ENCODE measurements at places on chromosomes 11 and 22. TPM values are rescaled to one million over a fixed set of nuclear protein-coding genes. Genes with fewer than 3 reads are reported as not detected.

The OR6A2 gene
- total RNA-seq, result 0.08 TPM

DNA sequence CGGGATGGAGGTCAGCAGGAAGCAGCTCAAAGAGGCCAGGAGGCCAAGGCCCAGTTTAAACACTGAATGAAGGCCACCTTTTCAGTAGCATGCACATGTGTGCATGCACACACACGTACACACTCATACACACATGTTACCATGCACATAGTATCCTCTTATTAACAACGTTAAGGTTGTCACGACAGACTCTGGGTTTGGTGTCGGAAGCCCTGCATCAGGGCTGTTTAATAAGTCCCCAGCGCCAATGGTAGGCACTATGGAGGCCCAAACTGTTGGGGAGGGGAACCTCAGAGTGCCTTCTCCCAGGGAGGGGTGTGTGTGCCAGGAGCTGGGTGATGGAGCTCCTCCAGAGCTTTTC, 39.5 kb upstream of the ADA2 start:
- DNase-seq, result no peak
- H3K36me3 ChIP-seq, result no peaks in the 10 kb centered on the region
- H3K27ac ChIP-seq, result peak overlapping the region; percentile 84
- H3K4me1 ChIP-seq, result peaks cover 18% of the 10 kb centered on the region

DNA sequence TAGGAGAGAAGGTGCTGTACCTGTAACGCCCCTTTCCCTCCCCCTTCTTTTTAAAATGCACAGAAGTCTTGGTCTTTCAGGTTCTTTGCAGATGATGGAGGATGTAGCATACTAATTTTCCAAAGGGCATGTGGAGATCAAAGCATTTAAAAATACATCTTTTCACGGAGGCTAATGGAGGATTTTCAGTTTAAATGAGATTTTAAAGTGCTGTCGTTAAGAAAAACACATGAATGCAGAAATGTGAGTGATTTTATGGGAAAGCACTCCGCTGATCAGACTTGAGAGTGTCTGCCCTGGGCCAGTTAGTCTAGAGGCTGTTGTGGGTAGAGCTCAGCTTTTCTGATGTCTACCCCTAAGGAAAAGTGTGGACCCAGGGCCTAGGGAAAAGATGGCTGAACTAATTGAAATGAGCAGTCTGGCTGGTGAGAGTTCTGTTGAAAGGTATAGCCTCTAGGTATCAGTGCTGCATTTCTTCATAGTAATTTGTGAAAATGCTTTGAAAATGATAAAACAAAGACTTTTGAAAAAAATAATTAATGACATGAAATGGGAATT, 2.5 kb downstream of the AMOTL1 start:
- DNase-seq, result no peak
- no peaks in the 10 kb centered on the region for H3K27me3 ChIP-seq
- peak overlapping the region; percentile 94 for H3K4me3 ChIP-seq
- peak overlapping the region; percentile 100 for H3K27ac ChIP-seq
- peaks cover 38% of the 10 kb centered on the region for H3K4me1 ChIP-seq
- no peaks in the 10 kb centered on the region for H3K36me3 ChIP-seq

- DNase-seq, result no peak
- H3K27me3 ChIP-seq, result peaks cover 3% of the 10 kb centered on the region
- no peak overlapping the region for H3K4me3 ChIP-seq
- H3K4me1 ChIP-seq, result no peaks in the 10 kb centered on the region
These were observed 29.2 kb downstream of the GGTLC2 start for GRCh38 chr22:22673628-22674027.

- H3K4me1 ChIP-seq, result no peaks in the 10 kb centered on the region
- H3K27ac ChIP-seq, result peak overlapping the region; percentile 62
- no peaks in the 10 kb centered on the region for H3K27me3 ChIP-seq
- peak; percentile 70 for DNase-seq
- H3K36me3 ChIP-seq, result no peaks in the 10 kb centered on the region
These were observed 31.9 kb downstream of the ATG13 start for GRCh38 chr11:46649180-46649738.

GRCh38 chr11:77062924-77063323, 3.8 kb upstream of the CAPN5 start:
- no peak overlapping the region for H3K4me3 ChIP-seq
- H3K36me3 ChIP-seq, result no peaks in the 10 kb centered on the region
- DNase-seq, result no peak
- H3K27ac ChIP-seq, result peak overlapping the region; percentile 79

DNA sequence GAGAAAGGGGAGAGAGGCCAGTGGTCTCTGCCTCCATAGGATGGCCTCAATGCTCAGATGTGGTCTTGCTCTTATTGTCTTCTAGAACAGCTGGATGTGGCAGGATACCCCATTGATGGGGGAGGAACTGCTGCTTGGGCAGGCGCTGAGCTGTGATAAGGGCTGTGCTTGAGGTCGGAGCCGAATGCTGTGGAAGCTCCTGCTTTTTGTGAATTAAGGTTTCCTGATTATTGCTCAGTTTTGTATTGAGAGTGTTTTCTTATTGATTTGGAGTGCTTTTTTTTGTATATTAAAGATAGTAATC, 57.2 kb downstream of the CABIN1 start:
- no peaks in the 10 kb centered on the region for H3K27me3 ChIP-seq
- H3K4me3 ChIP-seq, result no peak overlapping the region
- DNase-seq, result no peak
- no peak overlapping the region for H3K27ac ChIP-seq
- H3K36me3 ChIP-seq, result no peaks in the 10 kb centered on the region

DNA sequence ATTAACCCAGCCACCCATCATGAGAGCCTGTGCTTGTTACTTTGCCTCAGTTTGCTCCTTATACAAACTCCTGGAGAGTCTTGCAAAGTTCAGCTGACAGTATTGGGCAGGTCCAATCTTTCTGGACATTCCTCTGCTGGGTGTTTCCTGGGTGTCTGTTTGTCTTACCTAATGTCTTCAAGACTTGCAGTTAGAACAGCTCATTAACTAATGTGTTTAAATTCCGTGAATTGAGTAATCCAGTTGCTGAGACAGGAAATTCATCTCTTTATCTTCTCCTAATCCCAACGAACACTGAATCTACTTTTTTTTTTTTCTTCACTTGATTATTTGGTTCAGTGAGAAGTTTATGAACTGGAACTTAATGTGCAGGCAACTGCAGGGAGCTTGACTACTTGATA, 20.6 kb downstream of the BCO2 start:
- H3K27me3 ChIP-seq, result no peaks in the 10 kb centered on the region
- H3K36me3 ChIP-seq, result no peaks in the 10 kb centered on the region
- H3K4me3 ChIP-seq, result no peak overlapping the region
- no peak for DNase-seq

- H3K27ac ChIP-seq, result no peak overlapping the region
- peak overlapping the region; percentile 79 for H3K4me3 ChIP-seq
- H3K4me1 ChIP-seq, result peaks cover 43% of the 10 kb centered on the region
- no peak for DNase-seq
- no peaks in the 10 kb centered on the region for H3K27me3 ChIP-seq
- no peaks in the 10 kb centered on the region for H3K36me3 ChIP-seq
These were observed 1.5 kb upstream of the PHRF1 start for GRCh38 chr11:574632-575312.

DNA sequence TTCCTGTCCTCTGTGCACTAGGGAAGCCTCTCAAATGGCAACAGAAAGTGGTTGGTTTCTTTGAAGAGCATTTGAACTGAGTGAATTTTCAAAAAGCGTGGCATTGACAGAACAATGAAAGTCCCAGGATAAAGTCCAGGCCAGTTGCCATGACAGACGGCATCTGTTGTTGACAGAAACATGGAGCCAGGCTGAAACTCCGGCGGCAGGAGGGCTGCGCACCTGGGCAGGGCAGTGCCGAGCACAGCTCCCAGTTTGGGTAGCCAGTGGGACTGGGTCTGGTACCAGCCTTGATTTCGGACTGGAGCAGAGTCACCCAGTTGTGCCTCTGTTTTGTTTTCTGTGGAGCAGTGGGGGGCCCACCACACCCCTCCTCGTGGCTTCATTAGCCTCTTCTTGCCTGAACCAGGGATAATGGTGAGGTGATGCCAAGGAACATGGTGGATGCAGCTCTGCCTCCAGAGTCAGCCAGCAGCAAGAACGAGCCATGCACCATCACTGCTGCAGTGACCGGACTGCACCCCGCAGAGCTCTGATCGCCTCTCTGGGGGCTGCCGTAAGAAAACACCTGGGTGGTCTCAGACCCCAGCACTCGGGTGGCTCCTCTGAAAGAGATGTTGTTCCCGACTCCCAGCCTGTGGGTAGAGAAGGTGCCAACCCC, 9.8 kb upstream of the SEPTIN5 start:
- peak; percentile 15 for DNase-seq
- no peaks in the 10 kb centered on the region for H3K36me3 ChIP-seq
- H3K4me1 ChIP-seq, result no peaks in the 10 kb centered on the region
- H3K4me3 ChIP-seq, result no peak overlapping the region
- no peak overlapping the region for H3K27ac ChIP-seq
